Stimulated activated CD4-positive, alpha-beta T cell treated with anti-CD3 and anti-CD28 coated beads, Interleukin-1b, Interleukin-23, amount 100 ng/mL, for 1 hour (primary cell): ENCODE measurements at places on chromosomes 5 and 9.
A peak's percentile ranks its signal among the peaks of the same experiment; 100 is the strongest.

DNA sequence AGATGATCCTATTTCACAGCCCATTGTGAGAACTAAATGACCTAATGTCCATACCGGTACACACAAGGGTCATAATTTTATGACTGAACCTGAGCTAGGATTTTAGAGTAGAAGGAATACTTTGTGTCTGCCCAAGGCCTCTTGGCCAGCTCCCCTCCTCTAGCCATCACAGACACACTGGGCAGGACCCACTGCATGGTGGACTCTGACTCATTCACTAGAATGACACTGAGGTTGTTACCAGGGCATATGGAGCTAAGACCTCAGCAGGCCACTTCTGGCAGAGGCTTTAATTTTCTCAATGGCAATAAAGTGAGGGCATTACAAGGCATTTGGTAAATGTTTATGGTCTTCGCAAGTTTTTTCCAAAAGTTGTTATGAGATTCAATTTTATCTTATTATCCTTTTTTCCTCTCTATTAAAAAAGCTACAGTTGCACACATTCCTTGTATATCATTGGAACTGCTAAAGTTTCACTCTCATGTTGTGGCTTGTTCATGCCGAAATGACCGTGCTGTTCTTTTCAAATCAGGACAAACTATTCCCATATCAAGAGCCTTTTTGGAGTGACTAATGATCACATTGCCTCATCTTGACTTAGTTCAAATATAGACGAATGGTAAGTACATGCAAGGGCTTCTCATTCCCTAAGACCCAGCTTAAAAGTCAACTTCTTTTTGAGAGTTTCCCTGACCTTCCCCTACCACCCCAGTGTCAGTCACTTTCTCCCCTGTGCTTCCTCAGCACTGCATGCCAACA, 595.7 kb downstream of the ACTL7B start:
- no peak for DNase-seq

DNA sequence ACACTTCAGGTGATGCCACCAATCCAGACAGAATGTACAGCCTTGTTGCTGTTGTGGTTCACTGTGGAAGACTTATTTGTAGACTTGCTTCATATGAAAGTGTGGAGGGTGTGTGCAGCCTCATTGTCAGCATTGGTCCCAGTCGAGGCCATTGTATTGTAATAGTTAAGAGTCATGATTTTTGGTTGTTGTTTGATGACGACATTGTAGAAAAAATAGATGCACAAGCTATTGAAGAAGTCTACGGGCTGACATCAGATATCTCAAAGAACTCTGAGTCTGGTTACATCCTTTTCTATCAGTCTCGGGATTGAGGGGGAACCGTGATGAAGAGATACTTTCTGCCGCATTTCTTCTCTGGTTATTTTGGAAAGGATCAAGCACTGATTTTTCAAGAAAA, 56.4 kb upstream of the TLX3 start:
- DNase-seq = no peak

- peak; percentile 72 for DNase-seq
Observed at GRCh38 chr5:42994555-42995359, 45.4 kb downstream of the ANXA2R start.

DNA sequence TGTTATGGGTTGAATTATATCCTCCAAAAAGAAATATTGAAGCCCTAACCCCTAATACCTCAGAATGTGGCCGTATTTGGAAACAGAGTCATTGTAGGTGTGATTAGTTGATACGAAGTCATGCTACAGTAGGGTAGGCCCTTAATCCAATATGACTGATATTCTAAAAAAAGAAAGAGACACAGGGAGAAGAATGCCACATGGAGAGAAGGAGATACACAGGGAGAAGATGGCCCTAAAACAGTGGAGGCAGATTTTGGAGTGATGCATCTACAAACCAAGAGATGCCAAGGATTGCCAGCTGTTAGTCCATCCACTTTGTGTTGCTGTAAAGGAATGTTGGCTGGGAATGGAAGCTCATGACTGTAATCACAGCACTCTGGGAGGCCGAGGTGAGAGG, 21.3 kb downstream of the ARRDC3 start:
- DNase-seq = no peak

GRCh38 chr5:139772089-139772791, 23.4 kb upstream of the PSD2 start:
- DNase-seq = no peak

GRCh38 chr9:18739127-18739526, 265.2 kb downstream of the ADAMTSL1 start:
- no peak for DNase-seq

DNA sequence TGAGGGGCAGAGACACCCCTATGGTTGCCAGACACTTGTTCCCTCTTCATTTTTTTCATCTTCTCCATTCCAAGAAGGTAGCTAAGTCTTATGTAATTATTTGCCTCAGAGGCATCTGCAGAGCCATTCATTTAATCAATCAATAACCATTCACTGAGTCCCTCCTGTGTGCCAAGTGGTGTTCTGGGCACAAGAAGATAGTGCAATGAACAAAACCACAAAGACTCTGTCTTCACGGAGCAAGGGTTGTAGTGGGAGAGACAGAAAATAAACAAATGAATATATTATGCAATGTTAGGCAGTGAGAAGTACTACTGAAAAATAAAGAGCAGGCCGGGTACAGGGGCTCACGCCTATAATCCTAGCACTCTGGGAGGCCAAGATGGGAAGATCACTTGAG, 41.4 kb upstream of the CTNNA1 start:
- no peak for DNase-seq

GRCh38 chr5:179668391-179668790, 12.4 kb downstream of the CBY3 start:
- DNase-seq = no peak

DNA sequence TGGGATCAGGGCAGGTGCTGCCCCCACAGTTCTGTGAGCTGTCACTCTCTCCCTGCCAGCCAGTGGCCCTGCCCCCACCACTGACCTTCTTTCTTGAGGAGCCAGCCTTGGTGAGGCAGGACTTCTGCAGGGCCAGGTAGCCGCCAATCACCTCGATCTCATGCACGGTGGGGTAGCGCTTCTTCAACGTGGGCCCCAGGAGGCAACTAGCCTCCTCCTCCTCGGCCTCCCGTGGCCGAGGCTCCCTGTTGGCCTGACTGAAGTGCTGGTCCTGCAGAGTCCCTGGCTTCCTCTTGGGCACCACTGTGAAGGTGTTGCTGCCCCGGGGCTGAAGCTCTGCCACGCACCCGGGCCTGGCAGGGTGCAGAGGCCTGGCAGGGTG, 1.6 kb downstream of the TPRN start:
- DNase-seq = no peak

DNA sequence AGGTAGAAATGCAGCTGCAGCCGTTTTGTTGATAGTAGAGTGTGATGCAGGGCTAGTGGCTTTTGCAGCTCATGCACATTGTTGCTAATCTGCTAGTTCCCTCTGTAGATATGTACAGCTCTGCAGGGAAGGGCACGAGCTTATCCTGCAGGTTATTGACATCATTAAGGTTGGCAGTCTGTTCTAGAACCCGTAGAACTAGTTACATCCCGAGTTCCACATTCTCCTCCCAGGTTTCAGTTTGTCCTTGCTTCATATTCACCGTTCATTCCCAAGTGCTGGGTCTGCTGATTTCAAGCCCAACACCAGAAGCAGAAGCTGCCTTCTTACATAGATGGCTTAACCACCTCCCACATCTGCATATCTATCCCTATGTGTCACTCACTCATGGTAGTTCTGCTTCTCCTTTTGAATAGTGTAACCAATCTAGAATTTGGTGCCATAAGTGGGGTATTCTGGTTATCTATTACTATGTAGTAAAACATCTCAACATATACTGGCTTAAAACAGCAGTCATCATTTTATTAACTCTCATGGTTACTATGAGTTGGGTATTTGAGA, 38.1 kb downstream of the CRHBP start:
- no peak for DNase-seq

- DNase-seq = no peak
Observed at GRCh38 chr5:159083548-159084452, 15.9 kb downstream of the EBF1 start.

DNA sequence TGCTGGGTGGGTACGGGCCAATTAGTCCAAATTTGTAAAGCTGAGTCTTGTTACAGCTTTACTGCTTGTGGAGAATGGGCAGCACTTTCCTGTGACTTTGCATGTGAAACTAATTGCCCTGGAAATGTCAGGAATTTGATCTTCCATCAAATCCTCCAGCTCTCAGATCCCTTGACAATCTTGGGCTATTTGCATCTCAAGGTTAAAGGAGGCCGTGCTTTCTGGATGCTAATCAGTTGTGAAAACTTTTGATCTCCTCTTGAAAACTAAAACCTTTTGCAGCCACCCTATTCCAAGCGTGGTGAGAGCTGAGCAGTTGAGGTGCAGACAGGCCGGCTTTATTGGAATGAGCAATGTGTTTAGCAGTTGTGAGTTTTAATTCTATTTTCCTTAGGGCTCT, 68.0 kb upstream of the CLINT1 start:
- DNase-seq = no peak

DNA sequence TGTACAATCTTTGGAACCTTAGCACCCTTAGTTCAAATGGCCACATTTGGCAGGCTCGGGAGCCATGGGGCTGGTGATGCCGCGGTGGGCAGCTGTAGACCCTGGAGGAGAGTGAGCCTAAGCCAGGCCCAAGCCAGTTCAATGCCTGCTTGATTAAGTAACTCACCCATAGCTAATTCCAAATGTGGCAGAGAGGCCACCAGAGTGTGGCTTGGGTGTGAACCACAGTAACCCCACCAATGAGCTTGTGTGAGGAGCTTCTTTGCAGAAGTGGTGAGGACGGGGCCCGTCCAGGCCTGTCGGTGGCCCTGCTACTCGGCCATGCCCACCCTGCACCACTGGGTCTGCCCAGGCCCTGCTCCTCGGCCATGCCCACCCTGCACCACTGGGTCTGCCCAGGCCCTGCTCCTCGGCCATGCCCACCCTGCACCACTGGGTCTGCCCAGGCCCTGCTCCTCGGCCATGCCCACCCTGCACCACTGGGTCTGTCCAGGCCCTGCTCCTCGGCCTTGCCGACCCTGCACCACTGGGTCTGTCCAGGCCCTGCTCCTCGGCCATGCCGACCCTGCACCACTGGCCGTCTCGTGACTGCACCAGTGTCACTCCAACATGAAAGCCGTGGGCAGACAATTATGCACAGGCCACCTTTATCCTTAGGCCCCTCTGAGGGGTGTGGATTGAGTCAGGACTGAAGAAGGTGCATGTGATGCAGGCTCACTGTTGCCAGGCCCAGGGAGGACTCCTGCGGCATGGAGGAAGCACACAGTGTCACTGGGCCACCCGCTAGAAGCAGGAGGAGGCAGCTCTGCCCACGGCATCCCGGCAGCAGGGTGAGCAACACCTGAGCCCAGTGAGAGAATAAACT, 75.4 kb downstream of the MRPL36 start:
- no peak for DNase-seq

DNA sequence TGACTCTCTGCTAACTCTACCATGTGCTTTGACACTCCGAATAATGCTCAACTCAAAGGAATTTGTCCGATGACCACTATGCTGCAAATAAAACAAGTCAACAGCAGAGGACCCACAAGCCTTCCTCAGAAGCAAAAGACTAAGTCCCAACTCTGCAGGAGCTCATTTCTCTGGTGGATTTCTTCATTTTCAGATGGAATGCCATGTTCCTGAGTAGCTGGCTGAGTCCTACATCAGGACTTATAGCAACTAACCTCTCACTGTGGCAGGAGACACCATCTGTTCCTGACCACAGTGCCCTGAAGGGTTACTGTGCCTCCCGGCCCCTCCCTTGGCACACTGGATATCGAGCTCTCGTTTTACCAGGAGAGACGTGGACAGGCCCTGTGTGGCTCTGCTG, 20.8 kb downstream of the LHFPL2 start:
- DNase-seq = no peak

DNA sequence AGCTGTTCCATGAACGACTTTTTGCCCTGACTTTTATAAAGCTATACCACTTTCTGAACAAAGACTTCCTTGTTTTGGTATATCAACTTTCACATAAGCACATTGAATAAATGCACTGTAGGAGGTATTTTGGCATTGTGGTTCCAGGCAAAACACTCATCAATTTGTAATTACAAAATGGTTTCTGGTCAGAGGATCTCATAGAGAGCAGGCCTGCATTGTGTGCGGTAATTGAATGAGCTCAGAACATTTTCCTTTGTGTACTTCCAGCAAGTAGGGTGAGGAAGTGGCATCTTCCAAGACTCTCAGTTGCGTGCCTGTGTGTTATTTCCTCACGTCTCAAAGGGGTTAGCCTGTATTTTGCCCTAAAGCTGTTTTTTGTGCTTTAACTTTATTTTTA, 89.2 kb downstream of the PDE6A start:
- DNase-seq = no peak

GRCh38 chr5:53453898-53454718, 26.3 kb upstream of the FST start:
- no peak for DNase-seq

DNA sequence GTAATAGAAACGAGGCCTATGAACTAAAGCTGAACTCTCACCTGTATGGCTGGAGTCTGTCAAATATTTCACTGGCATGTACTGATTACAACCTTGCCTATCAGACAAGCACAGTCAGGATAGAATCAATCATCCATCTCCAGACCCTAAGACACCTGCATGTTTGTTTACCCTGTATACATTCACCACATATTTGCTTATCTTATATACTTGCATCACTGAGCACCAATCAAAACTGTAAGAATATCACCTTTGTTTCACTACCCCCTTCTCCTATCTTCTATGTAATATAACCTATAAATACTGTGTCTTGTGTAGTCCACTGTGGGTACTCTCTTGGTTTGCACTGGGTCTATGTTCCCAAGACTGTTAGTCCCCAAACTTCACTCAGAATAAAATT, 1085.7 kb downstream of the TAF11L14 start:
- no peak for DNase-seq

GRCh38 chr9:122001491-122002201, 91.5 kb downstream of the TTLL11 start:
- DNase-seq = no peak

DNA sequence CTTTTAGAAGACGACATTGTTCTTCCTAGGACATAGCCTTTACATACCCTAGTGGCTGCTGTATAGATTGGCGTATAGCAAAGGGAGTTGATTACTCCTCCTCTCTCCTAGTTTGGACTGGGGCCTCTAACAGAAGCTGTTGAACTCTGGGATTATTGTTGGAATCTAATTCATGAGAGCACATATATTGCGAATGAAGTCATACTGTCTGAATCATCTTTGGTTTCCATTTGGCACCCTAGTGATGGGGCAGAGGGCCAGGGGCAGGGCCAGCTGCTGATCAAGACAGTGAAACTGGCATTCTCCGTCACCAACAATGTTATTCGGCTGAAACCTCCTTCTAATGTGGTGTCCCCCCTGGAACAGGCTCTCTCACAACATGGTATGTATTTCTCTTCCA, 40.3 kb downstream of the NUP188 start:
- DNase-seq = no peak

GRCh38 chr9:121635300-121635876, 16.0 kb upstream of the DAB2IP start:
- no peak for DNase-seq

- no peak for DNase-seq
Observed at GRCh38 chr9:120505186-120505585, 74.8 kb downstream of the CDK5RAP2 start.

DNA sequence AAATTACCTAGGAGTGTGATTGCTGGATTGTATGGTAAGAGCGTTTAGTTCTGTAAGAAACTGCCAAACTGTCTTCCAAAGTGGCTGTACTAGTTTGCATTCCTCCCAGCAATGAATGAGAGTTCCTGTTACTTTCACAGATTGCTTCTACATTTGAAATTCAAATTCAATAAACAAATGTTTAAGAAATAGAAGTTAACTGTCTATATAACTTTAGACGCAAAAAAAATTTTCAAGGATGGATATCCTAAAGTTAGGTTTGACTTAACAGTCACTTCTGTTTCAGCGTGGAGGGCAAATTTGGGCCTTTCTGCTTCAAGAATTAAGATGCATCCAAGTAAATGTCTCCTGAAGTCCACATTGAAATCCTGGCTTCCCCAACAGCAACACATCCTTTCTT, 445.6 kb downstream of the TAF11L14 start:
- DNase-seq = no peak
